NCI-H187 treated with DMSO at 0.1 percent for 48 hours (cell line): ENCODE measurements at places on chromosomes 12 and 14.

GRCh38 chr12:103308396-103308795, 187.4 kb downstream of the C12orf42 start:
- DNase-seq = no peak

DNA sequence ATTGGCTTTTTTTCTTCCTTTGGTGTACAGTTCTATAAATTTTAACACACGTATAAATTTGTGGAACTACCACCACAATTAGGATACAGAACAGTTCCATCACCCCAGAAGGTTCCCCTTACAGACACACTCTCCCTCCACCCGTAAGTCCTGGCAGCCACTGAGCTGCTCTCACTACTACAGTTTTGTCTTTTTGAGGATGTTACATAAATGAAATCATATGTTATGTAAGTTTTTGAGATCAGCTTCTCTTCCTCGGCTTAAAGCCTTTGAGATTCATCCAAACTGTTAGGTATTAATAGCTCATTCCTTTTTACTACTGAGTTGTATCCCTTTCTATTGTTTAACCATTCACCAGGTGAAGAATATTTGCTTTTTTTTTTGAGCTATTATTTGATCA, 74.3 kb upstream of the SLC24A4 start:
- no peak for DNase-seq

- no peak for DNase-seq
Observed at GRCh38 chr12:27965966-27966365, 6.6 kb downstream of the PTHLH start.

GRCh38 chr12:101939856-101940265, 62.5 kb downstream of the DRAM1 start:
- peak; percentile 14 for DNase-seq

GRCh38 chr14:105924951-105925591, 398.7 kb downstream of the TMEM121 start:
- no peak for DNase-seq
